ENCODE measurements at places on chromosomes 7 and 10. TPM values are rescaled to one million over a fixed set of nuclear protein-coding genes. Genes with fewer than 3 reads are reported as not detected.

KLF14 gene
- total RNA-seq: not detected

SRGN gene
- total RNA-seq: 1.7 TPM

ZNF777 gene
- 7.2 TPM for total RNA-seq

TMEM130 gene
- total RNA-seq: not detected

TEX36 gene
- not detected for total RNA-seq

PNLIP gene
- total RNA-seq: not detected

NAT16 gene
- not detected for total RNA-seq

BAIAP2L1 gene
- 20.8 TPM for total RNA-seq

UBTD1 gene
- total RNA-seq: 13.0 TPM

ST8SIA6 gene
- total RNA-seq: 0.85 TPM

CHCHD3 gene
- total RNA-seq: 100 TPM

CDC14C gene
- total RNA-seq: 0.07 TPM

WEE2 gene
- 0.14 TPM for total RNA-seq

C10orf105 gene
- total RNA-seq: not detected

GDF10 gene
- not detected for total RNA-seq

Data from nasal cavity respiratory epithelium epithelial cell of viscerocranial mucosa (primary cell).